Stomach (tissue), 19 donors: ENCODE measurements at places on chromosomes 3 and 15.

DNA sequence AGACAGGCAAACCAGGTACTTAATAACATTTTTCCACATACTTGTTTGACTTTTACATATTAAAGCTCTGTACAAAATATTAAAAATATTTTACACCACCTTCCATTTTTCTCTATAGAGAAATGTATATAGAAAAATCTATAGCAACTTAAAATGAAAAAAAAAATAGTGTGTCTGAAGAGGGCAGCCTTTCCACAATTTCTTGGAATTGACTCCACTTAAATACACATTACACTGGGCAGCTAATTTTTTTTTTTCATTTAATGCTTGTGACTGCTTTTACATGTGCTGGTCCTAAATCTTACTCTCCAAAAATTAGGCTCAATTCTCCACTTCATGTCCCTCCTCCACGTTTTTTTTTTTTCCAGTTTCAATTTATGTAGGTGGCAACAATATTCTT is 427.0 kb upstream of the RBMS3 start:
- no peak for DNase-seq

- no peak for DNase-seq
Measured at GRCh38 chr3:99236576-99236975, 335.1 kb upstream of the DCBLD2 start.

GRCh38 chr3:64223791-64224745 is 1.2 kb downstream of the PRICKLE2 start:
- no peak for DNase-seq

- no peak for DNase-seq
Measured at GRCh38 chr3:88478460-88478859, 328.7 kb downstream of the C3orf38 start.

GRCh38 chr3:106678657-106679390 is 698.4 kb upstream of the CCDC54 start:
- DNase-seq, result no peak

DNA sequence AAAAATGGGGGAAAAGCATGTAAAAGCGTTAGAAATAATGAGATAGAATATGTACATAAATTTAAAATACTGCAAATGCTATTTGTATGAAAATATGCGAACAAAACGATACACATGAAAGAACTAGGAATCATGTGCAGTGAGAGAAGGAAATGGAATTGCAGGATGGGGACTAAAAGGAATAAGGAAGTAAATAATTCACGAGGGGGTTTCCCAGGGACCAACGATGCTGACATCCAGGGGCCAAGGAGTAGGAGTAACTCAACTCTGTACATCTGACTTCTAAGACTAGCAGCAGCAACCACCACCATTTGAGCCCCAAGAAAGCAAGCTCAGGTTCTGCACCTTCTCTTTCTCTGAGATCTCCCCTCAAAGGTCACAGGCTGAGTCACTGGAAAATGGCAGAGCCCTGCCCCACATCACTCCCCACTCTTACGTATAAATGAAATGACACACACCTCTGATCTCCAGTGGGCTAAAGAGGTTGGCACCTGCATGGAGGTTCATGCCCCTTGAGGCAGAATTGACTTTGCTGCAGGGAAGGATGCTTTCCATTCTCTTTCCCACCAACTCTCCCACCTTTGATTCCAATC is 100.0 kb upstream of the DLG1 start:
- DNase-seq, result no peak
